ENCODE measurements at places on chromosomes 7 and 10.

DNA sequence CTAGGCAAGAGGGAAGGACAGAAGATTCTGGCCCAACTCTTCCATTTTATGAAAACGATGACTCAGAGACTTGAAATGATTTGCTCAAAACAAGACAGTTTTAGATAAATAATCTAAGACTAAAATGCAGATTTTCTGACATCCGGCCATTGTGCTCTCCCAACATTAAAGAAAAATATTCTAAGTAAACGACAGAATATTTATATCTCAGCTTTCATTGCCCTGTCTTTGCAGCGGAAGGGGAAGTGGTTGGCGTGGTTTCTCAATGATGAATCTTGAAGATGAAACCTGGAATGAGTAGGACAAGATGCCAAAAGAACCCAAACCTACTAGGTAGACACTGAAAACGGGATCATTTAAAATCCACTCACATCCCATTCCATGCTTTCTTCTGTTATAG is 28.9 kb upstream of the NPY start:
- no peak for DNase-seq

DNA sequence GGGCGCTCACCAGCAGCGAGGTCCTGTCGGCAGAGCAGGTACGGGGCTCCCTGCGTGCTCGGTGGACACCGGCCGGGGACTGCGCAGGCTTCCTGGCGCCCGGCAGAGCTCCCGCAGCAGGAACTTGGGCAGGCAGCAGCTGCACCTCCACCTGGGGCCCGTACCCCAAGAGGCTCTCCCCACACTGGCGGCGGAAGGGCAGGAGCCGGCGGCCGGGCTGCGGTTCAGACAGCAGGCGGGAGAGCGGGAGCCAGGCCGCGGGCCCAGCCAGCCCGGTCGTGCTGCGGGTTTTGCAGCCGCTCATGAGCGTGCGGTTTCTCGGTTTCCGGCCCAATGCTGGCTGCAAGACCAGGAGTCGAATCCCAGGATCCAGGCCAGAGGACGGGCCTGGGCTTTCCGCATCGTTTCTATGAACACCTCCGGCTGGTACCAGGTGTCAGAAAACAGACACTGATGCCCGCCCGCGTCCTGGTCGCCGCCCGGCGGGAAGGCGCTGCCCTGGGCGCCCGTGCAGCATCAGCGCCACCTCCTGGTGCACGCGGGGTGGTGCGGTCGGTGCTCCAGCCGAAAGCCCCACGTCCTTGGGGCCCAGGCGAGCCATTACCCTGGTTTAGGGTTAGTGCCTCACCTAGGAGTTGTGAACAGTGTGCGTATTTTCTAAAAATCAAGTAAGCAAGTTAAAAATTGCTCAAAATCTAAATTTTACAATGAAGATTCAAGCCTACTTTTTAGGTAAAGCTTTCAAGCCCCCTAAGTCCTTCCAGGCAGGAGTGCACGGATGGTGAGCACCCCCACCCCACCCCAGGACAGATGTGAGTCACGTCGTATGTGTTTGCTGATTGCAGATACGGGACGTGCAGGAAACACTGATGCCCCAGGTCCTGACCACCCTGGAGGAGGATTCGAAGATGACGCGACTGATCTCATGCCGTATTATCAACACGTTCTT is 47.4 kb upstream of the PRKAR1B start:
- DNase-seq, result peak; percentile 70

- no peak for DNase-seq
Observed at GRCh38 chr10:114634609-114634979, 23.5 kb downstream of the ABLIM1 start.

DNA sequence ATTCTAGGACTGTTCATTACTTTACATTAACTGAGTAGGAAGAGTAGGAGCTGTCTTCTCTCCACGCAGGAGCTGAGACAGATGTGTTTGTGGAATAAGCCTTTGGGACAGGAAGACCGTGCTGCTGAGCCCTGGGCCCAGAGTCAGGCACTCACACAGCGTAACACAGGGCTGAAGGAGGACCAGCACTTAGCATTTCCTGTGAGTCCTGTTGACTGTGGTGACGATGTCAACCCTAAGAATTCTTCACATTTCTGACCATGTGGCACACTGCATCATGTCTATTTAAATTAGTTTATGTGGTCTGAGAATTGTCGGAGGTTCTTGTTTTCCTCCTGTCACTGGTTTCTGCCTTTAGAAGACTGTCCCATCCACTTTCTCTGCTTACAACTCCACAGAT is 117.2 kb downstream of the PIP4K2A start:
- peak; percentile 52 for DNase-seq

GRCh38 chr10:81969136-81969535 is 94.1 kb downstream of the NRG3 start:
- DNase-seq, result no peak

DNA sequence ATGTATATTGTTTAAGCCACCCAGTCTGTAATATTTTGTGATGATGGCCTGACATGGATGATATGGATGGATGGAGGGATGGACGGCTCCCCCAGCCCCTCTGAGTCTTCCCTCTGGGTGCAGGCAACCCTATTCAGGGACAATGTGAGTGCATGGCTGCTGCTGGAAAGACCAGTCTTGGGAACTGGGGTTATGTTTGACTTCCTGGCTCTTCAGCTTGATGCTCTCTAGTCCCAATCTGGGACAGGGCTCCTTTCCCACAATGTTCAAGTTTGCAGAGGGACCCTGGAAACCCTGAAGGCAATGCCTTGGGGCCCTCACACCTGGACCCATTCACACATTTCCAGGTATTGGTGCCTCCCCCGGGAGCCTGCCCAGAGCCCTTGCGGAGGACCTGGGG is 52.3 kb upstream of the RET start:
- DNase-seq, result no peak

DNA sequence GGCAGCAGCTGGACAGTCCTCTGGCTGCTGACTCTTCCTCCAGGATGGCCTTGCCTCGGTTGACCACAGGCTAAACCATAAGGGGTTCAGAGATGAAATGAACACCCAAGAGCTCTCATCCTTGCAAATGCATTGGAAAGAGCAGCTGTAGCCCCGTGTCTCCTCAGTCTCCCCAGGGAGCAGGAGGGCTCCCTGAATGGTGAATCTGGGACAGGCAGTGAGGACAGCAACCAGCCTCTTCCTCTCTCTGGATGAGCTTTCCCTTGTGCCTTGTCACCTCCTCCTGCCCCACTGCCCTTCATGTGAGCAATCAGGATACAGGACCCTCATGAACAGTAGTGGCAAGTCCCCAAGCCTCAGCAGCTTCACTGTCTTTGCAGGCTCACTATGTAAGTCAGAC is 23.9 kb upstream of the GDF10 start:
- no peak for DNase-seq

GRCh38 chr7:56250135-56250534 is 133.9 kb upstream of the NUPR2 start:
- DNase-seq, result no peak

- DNase-seq, result peak; percentile 13
Observed at GRCh38 chr7:134031835-134032617, 95.1 kb upstream of the LRGUK start.

GRCh38 chr10:67976292-67977245 is 92.1 kb downstream of the SIRT1 start:
- DNase-seq, result no peak

GRCh38 chr10:81108516-81109199 is 571.0 kb downstream of the SH2D4B start:
- no peak for DNase-seq
